ENCODE measurements at places on chromosomes 3 and 15. TPM values are rescaled to one million over a fixed set of nuclear protein-coding genes. Genes with fewer than 3 reads are reported as not detected.

Gene NLGN1
- total RNA-seq: 3.0 TPM

Gene PLA2G4E
- total RNA-seq: not detected

Gene GXYLT2
- total RNA-seq: 4.8 TPM

Gene CD80
- not detected for total RNA-seq

Gene VILL
- total RNA-seq: 6.7 TPM

DNA sequence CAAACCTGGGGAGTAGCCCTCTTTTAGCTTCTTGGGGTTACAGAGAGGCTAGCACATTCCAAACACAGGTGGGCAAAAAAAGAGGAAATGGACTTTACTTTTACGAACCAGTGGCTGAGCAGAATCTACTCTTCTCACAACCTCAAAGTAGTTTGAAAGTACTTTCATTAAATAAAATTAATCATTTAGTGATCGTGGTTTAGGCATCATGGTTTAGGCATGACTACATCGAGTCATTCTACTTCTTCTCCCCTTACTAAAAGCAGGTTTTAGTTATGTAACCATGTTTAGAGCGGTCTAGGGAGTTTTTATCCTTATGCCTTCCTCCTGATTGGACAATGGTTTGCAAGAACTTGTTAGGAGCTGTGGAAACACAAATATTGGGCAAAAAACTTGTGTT lies 2.5 kb upstream of the GREM1 start:
- DNase-seq: no peak

DNA sequence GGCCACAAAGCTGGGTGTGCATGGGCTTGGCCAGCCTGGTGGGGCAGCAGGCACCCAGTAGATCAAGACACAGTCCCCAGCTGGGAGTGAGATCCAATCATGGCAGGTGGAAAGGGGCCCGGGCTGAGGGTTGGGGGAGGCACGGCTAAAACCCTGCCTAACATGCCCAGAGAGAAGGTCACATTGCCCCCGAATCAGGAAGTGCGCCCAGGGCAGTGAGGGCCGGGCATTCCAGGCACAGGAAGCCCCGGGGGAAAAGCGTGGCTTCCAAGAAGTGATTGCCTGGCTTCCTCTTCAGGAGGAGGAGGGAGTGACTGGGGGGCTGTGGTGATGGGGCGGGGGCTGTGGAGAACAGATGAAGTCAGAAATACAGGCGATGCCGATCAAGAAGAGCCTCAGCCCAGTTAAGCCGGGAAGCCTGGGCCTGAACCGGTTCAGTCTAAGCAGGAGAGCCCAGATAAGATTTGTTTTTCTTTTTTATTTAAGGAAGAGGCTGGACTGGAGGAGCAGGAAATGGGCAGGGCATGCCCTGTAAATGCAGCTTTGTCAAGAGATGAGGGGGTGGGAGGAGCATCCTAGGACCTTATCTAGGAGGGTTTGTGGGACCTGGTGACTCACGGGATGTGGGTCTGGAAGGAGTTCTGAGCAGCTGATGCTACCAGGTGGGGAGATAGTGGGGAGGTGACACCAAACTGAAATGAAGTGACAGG lies 83.9 kb downstream of the CHSY1 start:
- DNase-seq: peak; percentile 92

DNA sequence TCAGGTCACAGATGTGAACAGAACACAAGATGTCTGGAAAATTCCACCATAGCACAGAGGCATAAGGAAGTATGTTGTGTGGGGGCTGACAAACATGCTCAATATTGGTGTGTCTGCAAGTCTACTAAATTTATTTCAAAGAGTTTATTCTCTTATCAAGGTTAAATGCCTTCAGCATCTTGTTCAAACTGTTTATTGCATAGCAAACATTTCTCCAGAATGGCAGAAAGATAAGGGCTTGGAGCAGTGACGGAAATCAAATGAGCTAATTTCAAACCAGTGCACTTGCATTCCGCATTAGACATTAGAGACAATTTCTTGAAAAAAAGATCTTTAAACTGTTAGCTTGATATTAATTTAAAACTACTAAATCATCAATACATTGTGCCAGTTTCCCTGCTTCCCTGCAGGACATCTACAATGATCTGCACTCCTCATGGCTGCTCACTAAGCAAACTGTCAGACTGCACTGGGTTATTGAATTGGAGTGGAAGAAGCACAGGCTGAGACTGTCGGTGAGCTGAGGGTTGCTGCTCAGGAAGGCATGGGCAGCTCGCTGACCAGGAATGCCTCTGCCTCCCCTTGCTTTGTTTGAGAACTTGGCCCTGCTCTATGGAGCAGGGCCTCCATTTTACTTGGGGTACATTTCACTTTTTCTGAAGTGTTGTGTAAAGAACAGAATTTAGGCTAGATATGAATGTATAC lies 89.4 kb downstream of the KCNAB1 start:
- no peak for DNase-seq

- peak; percentile 10 for DNase-seq
Observed at GRCh38 chr3:67495751-67496150, 158.7 kb downstream of the SUCLG2 start.

DNA sequence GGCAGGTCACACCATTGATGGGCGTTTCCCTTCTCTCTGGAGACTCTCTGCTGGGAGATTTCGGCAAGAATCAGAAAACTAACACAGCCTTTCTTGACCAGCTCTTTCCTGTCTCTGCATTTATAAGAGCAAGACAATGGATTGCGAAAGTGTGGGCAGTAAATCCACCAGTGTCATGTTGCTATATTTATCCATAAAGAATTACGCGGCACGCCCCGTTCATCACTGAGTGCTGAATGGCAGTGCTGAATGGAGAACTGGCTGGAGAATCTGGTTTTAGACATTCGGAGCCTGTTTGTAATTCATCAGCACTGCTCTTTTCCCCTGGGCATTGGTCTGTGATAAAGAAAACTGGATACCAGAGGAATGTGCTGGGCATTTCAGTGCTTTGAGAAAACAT lies 2.0 kb upstream of the CEMIP start:
- DNase-seq: no peak

Data from glomerular endothelial cell (primary cell).